ENCODE measurements at places on chromosomes 2 and 18.

DNA sequence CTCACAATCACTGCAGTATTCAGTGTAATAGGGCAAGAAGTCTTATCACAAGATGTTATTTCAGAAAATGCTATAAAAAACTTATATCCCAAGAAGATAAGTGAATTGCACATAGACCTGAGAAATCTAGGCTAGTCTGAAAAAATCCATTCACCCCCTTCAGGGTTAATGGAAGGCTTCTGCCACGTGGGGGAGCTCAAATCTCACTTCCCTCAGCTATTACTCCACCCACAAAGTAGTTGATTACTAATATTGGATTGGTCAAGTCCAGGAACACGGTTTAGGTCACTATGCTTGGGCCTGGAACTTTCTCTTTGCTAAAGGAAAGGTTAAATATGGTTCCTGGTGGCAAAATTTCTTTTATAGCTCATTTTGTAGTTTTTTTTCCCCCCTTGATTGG lies 51.2 kb upstream of the ADAM23 start:
- no peaks in the 10 kb centered on the region for H3K4me1 ChIP-seq
- H3K36me3 ChIP-seq = no peaks in the 10 kb centered on the region
- H3K4me3 ChIP-seq = no peak overlapping the region
- H3K27ac ChIP-seq = no peak overlapping the region

GRCh38 chr2:209629597-209629996 lies 142.0 kb upstream of the UNC80 start:
- no peak for DNase-seq
- no peaks in the 10 kb centered on the region for H3K27me3 ChIP-seq
- H3K4me3 ChIP-seq = peak overlapping the region; percentile 46
- no peaks in the 10 kb centered on the region for H3K36me3 ChIP-seq

DNA sequence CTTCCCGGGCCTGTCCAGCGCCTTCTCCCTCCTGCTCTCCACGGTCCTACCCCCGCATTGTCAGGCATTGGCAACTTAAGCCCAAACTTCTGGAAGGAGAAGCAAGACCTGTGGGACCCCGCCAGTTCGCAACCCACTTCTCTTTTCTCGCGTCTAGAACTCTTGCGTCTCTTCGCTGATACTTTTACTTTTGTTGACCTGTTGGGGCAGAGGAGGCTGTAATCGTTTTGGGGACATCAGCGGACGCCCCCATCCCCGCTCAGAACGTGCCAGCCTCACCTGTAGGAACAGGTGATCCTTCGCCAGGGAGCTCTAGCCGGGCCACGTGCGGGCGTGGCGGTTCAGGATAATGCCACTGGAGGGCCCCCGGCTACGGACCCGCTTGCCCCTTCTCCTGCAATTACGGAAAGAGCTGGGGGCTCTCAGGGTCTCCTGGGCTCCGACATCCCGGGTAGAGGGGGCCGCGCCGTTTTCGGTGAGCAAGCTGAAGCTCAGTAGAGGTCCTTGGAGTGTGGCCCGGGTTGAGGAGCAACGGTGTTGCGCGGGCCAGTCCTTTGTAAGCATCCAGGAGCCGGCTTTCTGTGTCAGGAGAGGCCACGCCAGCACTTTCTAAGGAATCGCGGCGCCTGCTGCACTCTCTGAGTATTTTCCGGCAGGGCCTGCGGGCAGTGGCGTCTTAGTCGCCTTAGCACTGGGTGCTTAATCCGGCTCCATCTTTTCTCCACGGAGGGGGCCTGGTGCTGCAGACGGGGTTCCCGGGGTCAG lies 1.6 kb downstream of the MTCL1 start:
- H3K4me3 ChIP-seq = peak overlapping the region; percentile 82
- no peaks in the 10 kb centered on the region for H3K27me3 ChIP-seq
- H3K4me1 ChIP-seq = peaks cover 5% of the 10 kb centered on the region
- H3K36me3 ChIP-seq = no peaks in the 10 kb centered on the region
- peak overlapping the region; percentile 61 for H3K27ac ChIP-seq

DNA sequence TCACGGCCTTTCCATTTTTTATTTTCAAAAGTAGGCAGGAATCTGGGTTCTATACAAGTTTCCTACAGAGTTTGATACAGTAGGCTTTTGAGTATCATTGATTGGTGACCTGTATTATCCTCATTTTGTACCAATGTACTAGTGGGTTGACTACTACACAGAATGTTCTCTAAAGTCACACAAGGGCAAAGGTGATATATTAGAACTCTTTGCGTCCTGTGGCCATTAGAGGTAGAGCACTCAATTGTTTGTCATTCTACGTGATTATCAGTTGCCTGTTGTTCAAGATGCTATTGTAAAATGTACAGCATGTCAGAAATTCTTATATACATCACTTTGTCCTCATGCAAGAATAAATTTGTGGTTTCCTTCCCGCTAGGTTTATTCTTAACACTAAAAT lies 24.8 kb downstream of the WDR75 start:
- no peaks in the 10 kb centered on the region for H3K27me3 ChIP-seq
- DNase-seq = no peak
- H3K4me3 ChIP-seq = no peak overlapping the region
- peaks cover 17% of the 10 kb centered on the region for H3K36me3 ChIP-seq
- H3K27ac ChIP-seq = peak overlapping the region; percentile 57

Data from thoracic aorta (tissue), 2 donors.